ENCODE measurements at places on chromosomes 2 and 18.

DNA sequence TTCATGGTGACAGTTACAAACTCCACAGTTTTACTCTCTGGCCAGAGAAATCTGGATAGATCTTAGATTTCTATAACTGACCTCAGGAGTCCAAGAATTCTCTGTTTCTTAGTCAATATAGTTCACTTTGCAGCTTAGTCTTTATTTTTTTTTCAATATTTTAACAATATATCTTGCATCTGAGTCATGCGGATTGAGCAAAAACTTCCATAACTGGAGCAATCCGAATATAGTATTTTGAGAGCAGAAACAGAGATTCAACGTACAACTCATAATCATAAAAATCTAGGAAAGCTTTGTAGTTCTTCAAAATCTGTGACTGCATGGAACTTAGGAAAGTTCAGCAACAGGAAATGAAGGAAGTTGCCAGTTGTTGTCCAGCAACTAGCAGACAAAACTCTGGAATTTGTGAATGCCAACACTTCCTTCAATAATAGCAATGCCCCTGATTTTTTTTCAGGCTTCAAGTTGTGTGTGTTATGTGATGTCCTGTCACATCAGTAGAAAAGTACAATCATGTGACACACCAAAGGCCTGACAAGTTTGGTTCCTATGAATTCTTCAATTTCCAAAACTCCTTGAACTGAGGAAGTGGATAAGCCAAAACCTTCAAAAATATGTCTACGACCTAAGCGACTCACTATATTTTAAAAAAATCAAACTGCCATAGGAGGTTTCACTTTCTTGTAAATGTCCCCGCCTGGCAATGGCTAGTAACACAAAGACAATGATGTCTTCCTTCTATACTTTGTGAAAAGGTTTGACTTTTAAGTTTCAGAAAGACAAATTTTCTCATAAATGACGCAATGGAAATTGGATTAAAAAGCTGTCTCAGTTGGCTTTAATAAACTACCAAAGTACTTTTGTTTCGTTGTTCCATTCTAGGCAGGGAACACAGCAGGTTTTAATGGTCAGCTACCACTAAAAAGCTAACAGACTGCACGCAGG is 510.6 kb downstream of the ERBB4 start:
- DNase-seq: no peak

- no peak for DNase-seq
Measured at GRCh38 chr2:45652090-45653031, 886 bp downstream of the PRKCE start.

GRCh38 chr2:113039158-113039557 is 13.5 kb downstream of the IL36B start:
- DNase-seq: no peak

DNA sequence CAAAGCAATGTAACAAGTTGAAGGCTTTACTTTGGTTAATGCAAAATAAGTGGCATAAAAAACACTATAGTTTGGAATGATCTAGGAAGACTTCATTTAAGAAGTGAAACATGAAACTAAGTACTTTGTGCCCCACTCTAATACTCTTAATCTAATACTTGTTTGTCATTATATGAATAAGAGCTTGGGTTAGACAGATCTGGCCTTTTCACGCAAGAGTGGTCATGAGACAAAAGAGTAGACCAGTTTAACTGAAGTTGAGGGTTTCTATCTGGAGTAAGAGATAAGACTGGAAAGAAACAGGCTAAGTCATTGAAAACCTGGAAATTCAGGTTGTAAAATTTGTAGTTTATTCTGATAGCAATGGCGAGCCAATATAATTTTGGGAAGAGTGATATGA is 2.8 kb downstream of the SLC30A6 start:
- no peak for DNase-seq

DNA sequence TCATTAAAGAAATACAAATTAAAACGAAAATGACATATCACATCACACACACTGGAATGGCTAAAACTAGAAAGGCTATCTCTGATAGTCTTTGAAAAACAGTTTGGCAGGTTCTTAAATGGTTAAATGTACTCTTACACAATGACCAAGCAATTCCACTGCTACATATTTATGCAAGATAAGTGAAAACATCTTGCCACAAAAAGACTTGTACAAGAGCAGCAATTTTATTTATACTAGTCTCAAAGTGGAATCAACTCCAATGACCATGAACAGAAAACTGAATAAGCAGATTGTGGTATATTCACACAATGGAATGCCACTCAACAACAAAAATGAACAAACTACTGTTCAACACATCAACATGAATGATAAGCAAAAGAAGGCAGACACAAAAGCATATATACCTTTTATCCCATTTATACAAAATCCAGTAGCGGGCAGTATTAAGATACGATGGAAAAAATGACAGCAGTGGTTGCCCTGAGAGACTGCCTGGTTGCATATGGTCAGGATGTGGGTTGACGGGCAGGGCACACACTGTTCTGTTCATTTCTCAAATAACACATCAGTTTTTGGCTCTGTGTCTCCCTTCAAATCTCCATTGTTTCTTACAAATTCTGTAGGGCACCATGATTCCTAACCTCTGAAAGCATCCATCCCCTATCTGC is 25.4 kb downstream of the SP100 start:
- DNase-seq: no peak

DNA sequence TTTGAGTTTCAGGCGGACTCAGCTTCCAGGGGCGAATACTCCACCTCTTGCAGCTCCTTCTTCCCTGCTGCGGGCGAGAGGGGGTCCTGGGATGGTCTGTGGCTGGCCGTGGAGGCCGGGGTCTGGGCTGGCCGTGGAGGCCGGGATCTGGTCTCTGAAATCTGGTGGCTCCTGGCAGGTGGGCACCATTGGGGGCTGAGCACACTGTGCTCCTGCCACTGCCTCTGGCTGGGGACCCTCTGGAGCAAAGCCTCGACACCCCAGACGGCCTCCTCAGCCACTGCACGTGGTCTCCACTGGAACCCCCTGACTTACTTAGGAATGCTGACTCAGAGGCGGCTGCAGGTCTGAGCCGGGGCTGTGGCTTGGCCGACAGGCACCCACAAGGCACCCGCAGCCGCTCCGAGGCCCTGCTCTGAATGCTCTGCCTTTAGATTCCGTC is 100.1 kb upstream of the ALKAL2 start:
- DNase-seq: no peak

DNA sequence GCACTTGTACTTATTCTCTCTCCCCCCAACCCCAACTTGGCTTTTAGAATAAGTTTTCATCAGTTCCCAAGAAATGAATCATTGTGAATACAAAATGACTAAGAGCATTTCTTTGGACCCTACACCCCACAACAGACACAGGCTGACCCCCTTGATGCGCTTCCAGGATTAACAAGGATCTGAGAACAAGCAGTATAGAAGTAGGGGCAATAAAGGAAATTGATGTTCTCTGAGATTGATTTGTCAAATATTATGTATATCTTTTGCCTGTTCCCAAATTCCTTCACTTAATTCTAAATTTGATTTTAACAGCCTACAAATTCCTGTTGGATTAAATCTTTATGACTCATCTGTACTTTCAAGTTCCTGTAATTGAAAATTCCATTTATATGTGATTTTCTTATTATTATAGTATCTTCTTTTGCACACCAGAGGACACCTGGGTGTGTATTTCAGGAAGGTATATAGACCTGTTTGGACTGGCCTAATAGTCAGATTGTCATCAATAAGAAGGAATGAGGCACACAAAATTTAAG is 10.2 kb upstream of the PTPN4 start:
- no peak for DNase-seq

- no peak for DNase-seq
Measured at GRCh38 chr2:212863185-212863588, 288.2 kb downstream of the IKZF2 start.

- DNase-seq: no peak
Measured at GRCh38 chr18:49613641-49614151, 51.8 kb downstream of the LIPG start.

DNA sequence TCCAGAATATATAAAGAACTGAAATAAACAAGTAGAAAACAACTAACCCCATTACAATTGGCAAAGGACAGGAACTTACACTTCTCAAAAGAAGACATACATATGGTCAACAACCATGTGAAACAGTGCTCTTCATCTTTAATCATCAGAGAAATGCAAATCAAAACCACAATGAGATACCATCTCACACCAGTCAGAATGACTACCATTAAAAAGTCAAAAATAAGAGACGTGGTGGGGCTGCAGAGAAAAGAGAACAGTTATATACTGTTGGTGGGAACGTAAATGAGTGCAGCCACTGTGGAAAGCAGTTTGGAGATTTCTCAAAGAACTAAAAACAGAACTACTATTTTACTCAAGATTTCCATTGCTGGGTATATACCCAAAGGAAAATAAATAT is 1696.3 kb upstream of the TMEFF2 start:
- DNase-seq: no peak

- DNase-seq: no peak
Measured at GRCh38 chr2:176851200-176851888, 361.2 kb upstream of the HNRNPA3 start.

- DNase-seq: no peak
Measured at GRCh38 chr2:9644603-9645002, 13.8 kb upstream of the YWHAQ start.

GRCh38 chr2:237222178-237222577 is 136.5 kb downstream of the COPS8 start:
- no peak for DNase-seq

- DNase-seq: no peak
Measured at GRCh38 chr2:120110507-120110906, 97.6 kb downstream of the EPB41L5 start.

DNA sequence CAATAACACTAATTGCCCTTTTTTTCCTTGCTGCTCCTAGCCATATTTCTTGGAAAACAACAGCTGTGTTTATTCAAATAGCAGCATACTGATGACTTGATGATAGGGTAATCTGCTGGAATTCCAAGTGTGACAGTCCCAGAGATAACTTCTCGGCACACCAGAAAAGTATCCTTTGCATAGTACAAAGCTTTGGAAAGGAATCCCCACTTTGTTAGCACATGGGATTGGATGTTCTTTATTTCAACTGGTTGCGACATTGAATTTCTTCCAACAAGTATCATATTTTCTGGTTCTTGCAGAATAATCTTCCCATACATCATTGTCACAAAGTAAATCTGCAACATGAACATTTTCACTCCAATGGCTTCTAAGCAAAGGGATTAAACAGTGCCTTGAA is 445.8 kb upstream of the ACVR2A start:
- DNase-seq: no peak

GRCh38 chr18:53056064-53056463 is 716.1 kb downstream of the DCC start:
- DNase-seq: no peak

GRCh38 chr2:241559323-241560161 is 997 bp downstream of the BOK start:
- no peak for DNase-seq

- no peak for DNase-seq
Measured at GRCh38 chr18:9353596-9353995, 19.0 kb downstream of the TWSG1 start.

DNA sequence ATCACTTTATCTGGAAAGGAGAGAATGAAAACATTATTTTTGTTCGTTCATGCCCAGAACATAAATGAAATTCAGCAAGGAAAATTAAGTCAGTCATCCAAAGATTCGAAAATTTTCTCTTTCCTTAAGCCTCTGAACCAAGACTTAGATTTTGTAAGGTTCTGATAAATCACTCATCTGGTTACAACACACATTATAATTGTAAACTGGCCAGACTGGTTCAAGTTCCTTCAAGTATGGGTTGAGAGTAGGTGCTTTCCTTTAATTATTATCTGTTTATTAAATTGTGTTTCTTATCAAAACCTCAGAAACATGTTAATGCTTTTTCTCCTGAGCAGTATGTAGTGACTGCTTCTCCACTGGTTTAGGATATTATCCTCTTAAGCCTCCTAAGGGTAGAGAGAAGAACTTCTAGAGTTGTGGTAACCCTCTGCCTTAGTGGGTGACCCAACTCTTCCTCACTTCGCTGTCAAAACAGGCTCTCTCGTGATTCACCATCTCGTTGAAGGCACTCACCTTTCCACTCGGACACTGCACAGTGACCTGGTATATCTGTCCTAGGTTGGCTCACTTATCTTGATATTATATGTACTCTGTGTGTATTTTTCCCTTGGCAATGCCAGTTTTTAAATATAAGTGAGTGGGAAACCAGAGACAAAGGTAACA is 325.9 kb downstream of the PAX3 start:
- no peak for DNase-seq

DNA sequence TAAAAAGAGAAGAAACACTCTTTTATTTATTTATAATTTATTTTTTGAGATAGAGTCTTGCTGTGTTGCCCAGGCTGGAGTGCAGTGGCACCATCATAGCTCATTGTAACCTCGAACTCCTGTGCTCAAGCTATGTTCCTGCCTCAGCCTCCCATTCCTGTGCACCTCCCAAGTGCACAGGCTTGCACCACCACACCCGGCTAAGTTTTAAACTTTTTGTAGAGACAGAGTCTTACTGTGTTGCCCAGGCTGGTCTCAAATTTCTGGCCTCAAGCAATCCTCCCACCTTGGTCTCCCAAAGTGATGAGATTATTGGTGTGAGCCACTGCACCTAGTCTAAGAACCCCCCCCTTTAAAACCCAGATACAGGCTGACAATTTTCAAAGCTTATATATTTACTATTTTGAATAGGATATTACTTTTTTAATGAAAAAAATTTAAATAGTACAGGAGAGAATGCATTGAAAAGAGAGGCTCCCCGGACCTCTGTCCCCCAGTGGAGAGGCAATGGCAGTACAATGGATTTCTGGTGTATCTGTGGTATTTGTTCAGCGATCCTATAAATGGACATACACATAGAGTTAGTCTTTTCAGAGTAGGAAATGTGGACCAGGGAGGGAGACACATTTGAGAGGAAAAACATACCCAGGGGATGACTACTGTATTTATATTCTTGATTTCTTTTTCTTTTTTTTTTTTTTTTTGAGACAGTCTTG is 48.1 kb upstream of the CNOT11 start:
- DNase-seq: no peak

DNA sequence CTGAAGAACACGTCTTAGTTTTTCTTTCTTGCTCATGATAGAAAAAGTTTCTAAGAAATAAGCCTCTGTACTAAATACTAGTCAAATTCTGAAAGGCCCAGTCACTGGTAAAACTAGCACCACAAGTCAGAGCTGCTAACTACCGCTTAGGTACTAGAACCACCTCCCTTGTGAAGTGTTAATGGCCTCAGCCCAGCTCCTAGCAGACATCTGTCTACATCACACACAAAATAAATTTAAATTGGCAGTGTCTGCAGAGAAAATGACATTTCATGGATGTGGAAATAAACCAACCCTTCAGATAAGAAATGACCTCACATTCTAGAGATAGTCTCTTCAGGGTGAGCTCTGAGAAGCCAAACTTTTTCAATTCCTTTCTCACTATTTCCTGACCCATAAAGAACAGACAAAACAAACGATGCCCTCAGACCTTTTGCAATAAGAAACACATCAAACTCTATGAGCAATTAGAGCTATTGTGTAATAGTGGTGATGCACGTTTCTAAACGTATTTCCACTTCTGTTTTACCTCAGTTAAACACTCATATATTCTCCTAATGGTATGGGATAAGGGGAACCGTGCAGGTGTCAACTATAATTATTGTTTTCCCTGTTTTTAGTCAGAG is 70.3 kb upstream of the DSG1 start:
- DNase-seq: no peak

- no peak for DNase-seq
Measured at GRCh38 chr2:232598293-232598692, 35.1 kb upstream of the EFHD1 start.

- DNase-seq: no peak
Measured at GRCh38 chr2:239598011-239598731, 197.4 kb upstream of the HDAC4 start.

All from stimulated activated CD4-positive, alpha-beta T cell treated with anti-CD3 and anti-CD28 coated beads, TNF-alpha, amount 100 ng/mL, for 1 hour (primary cell).